RPMI8226 (cell line): ENCODE measurements at places on chromosomes 16 and 17.

GRCh38 chr17:5330981-5331380 lies 48.9 kb downstream of the RABEP1 start:
- no peak for DNase-seq

GRCh38 chr17:71759422-71760060 lies 361.3 kb upstream of the SOX9 start:
- peak; percentile 46 for DNase-seq

DNA sequence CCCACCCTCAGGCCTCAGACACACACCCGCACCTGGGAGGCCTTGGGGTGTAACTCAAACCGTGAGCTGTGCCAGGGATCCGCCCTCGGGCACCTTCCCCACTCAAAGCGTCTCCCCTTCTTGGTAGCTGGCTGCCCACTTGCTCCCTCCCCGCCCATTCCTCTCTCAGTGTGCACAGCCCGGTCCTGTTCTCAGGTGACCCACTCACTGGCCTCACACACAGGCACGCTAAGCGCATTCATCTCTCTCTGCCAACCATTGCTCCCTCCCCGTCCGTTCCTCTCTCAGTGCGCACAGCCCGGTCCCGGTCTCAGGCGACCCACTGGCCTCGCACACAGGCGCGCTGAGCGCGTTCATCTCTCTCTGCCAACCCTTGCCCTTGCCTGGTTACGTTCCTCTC lies 20.8 kb downstream of the WDR45B start:
- DNase-seq = no peak

GRCh38 chr16:22141767-22142166 lies 20.5 kb upstream of the SDR42E2 start:
- DNase-seq = peak; percentile 55

- DNase-seq = no peak
Measured at GRCh38 chr17:79608624-79608959, 2.3 kb downstream of the RBFOX3 start.

DNA sequence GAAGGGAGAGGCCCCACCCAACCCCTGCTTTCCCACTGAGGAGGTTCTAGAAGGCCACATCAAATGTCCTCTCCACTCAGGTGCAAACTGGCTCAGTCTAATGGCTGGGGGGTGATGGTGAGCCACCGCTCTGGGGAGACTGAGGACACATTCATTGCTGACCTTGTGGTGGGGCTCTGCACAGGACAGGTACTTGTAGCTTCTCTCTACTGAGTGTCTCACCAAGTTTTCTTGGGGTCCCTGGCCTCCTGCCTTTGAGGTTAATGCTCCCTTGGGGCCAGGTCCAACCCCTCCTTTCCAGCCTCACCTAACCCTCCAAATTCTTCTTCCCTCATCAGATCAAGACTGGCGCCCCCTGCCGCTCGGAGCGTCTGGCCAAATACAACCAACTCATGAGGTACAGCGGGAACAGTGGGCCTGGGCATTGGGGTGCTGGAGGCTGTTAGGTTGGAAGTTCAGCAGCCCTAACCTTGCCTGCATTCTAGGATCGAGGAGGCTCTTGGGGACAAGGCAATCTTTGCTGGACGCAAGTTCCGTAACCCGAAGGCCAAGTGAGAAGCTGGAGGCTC lies 5.7 kb downstream of the ENO3 start:
- DNase-seq = no peak

DNA sequence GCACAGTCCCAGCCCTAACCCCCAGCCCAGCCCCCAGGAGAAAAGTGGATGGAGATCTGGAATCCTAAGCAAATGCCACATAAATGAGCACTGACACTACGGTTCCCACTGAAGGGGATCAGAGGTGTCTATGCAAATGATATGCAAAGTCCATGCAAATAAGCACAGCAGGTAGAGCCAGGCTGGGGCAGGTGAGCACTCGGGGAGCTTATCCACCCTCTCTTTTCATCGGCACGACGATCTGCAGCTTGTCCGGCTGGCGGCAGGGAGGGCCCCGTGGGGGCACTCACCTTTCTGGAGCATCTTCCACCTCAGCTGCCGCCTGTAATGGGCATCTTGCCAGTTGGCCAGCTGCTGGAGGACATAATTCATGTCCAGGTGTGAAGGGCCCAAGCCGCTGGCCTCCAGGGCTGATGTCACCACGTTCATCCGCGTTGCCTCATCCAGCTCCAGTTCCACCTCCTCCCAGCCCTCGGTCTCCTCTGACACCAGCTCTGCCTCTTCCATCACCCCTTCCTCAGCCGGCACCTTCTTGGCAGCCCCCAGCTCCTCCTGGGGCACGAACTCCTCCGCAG lies 9.9 kb downstream of the HAP1 start:
- no peak for DNase-seq

DNA sequence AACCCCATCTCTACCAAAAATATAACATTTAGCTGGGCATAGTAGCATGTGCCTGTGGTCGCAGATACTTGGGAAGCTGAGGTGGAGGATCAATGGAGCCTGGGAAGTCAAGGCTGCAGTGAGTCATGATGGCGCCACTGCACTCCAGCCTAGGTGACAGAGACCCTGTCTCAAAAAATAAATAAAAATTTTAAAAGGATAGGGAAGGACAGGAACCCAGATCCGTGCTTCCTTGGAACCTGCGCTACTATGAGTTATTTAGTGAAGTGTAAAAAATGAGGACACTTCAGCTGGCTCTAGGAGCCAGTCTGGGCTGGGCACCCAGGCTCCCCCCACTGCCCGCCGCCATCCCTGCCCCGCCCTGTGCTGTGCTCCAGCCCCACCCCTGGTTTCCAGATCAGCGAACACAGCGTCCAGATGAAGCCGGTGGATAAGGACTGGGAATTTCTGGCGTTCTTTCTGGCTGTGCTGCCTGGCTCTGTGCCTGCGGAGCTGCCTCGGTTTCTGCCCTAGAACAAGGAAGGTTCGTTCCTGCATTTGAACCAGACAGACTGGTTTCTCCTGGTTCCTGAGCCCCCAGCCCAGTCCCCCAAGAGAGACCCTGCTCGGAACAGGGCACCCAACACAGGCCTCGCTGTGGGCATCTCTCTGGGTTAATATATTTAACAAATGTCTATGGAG lies 18.5 kb downstream of the PLLP start:
- DNase-seq = no peak

- peak; percentile 63 for DNase-seq
Measured at GRCh38 chr16:83926726-83927397, 26.2 kb upstream of the OSGIN1 start.
